ENCODE measurements at places on chromosomes 1 and 21. TPM values are rescaled to one million over a fixed set of nuclear protein-coding genes. Genes with fewer than 3 reads are reported as not detected.

SLC30A2 gene
- 5.4 TPM for polyA plus RNA-seq

CA6 gene
- polyA plus RNA-seq: 0.12 TPM

KCNJ15 gene
- 269 TPM for polyA plus RNA-seq

THRAP3 gene
- 169 TPM for polyA plus RNA-seq

NBPF20 gene
- polyA plus RNA-seq: 2.9 TPM

CHI3L1 gene
- 7.4 TPM for polyA plus RNA-seq

GBP7 gene
- not detected for polyA plus RNA-seq

SDF4 gene
- 109 TPM for polyA plus RNA-seq

Measured in left kidney (tissue), 8 donors.